ENCODE measurements at places on chromosomes 7 and 10.

DNA sequence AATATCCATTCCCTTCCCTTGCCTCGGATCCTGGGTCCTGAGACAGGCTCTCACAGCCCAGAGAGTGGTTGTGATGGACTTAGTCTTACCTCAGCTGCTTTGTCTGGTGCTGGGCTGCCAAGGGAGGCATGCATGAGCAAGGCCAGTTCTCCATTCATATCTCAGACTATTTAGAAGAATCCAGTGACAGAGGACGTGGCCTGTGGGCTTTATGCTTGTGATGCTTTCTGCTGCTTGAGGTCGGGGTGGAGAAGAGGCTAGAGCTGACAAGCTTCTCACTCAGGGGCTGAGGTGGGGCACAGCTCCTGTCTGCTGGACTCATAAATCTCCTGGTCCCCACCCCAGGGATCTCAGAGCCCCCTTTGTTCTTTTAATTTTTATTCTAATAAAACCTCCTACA, 66.8 kb downstream of the DNAJC12 start:
- no peak for DNase-seq

GRCh38 chr7:91069146-91069545, 195.1 kb upstream of the FZD1 start:
- DNase-seq, result no peak

GRCh38 chr7:19210893-19211413, 65.7 kb upstream of the FERD3L start:
- DNase-seq, result no peak

GRCh38 chr7:120951826-120952225, 1.2 kb downstream of the ING3 start:
- DNase-seq, result no peak

- no peak for DNase-seq
Observed at GRCh38 chr7:92697414-92697813, 107.2 kb upstream of the FAM133B start.

GRCh38 chr10:32005050-32005449, 51.2 kb downstream of the KIF5B start:
- DNase-seq, result peak; percentile 26

GRCh38 chr7:90402785-90403173, 482 bp upstream of the CLDN12 start:
- DNase-seq, result no peak

DNA sequence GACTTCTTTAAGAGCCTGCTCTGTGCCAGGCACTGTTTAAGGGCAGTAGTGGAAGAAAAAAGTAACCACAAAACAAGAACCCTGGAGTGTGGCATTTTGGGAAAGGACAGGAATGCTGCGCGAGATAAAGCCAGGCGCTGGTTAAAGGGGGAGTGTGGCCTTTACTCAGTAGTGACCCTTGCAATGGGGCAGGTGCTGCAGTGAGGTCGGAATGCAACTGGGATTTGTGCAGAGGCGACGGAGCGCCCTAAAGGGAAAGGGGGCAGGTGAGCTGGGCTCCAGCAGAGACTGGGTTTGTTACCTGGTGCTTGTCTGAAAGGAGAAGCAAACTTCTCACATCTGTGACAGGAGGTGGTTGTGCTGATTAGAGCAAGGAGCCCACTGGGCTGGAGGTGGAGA, 263.6 kb downstream of the ACTR3B start:
- no peak for DNase-seq

DNA sequence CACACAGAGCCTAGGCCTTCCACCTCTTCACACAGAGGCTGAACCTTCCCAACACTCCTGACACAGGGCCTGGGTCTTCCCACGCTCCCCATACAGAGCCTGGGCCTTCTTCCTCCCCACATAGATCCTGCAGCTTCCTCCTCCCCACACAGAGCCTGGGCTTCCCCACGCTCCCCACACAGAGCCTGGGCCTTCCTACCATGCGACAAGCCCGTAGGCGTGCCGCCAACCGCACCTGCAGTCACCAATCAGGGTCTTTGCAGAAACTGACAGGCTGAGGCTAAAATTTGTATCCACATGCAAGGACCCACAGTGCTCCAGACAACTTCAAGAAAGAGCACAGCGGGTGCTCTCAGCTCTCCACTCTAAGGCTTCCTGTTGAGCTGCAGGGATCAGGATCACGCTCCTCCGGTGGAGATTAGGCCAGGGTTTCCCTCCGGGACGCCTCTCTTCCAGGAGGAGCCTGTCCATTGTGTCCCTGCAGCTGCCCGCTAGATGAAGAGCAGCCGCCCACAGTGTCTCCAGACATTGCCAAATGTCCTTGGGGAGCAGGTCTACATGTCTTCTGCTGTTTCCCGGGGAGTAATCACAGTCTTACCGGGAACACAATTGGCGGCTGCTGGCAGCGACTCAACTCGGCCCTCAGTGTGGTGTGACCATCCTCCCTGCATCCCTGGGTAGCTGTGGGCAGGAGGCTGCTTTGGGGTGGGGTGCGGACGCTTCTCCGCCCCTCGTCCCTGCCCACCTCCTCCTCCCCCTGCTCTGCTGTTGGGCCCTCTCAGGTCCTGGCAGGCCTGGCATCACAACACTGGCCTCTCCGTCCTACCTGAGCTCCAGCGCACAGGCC, 9.7 kb downstream of the CFAP46 start:
- no peak for DNase-seq

- DNase-seq, result no peak
Observed at GRCh38 chr7:90719155-90719554, 123.0 kb downstream of the CDK14 start.

DNA sequence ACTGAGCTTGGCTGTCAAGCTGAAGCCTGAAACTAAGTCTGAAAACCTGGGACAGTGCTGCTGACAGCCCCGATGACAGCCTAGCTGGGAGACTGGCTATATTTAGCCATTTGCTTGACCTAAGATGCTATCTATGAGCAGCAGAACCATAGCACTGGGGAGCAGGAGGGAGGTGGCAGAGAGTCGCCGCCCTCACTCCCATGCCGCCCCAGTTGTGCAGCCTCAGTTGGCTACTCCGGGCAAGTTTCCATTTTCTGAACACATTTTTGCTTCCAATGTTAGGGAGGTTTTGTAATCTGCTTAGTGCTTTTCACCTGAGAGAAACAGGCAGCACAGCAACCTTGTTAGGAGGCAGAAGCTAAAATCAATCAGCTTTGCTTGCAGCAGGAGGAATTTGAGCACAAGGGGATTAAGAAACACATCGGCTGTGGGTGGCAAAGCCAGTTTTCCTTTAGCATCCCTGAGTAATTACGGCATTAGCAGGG, 20.4 kb upstream of the C10orf71 start:
- DNase-seq, result no peak

DNA sequence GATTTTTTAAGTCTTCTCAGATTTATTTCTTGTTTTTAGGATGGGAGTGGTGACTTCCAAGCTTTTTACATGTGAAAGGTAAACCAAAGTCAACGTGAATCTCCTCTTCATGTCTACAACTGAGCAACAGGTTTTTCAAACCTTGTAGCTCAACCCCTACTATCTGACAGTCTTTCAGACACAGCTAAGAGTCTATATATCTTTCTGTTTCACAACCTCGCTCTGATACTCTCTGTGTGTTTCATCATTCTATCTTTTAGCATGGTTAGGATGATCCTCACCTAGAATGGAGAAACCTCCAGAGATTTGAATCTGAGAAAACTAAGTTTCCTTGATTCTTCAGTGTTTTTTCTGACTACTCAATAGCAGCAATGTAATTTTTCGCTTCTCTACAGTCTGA, 96.1 kb downstream of the EPDR1 start:
- DNase-seq, result no peak

DNA sequence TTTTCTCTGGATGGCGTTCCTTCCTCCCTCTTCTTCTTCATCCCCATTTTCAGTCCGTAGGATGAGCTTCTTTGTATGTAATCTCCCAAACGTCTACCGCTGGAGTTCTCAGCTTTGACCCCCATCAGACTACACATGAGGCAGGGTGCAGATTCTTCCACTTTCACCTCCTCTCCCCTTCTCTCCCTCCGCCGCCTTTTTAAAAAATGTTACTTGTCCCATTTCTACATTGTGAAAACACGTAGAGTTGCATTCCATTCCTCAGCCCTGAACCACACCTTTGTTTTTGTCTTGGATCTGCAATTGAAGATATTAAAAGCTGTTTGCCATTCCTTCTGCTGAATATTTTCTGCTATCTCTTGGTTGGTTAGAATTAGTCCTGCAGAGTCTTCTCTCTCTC, 6.2 kb downstream of the ADIRF start:
- no peak for DNase-seq

GRCh38 chr7:132221356-132221755, 354.9 kb downstream of the PLXNA4 start:
- no peak for DNase-seq

DNA sequence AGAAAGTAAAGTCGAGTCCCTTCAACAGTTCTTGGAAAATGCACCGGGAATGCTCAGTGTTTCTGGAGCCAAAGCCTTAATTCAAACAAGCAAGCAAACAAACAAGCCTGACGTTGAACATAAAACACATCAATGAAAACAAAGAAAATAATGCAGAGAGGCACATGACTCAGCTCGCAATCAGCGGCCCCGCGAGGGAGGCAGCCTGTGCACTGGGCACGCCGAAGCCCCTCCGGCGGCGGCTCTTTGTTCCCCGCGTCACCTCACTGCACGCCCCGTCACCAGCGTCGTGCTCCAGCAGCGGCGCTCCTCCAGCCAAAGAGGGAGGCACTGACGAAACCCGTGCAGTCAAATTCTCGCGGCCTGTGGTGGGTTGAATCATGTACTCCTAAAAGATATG, 151.5 kb downstream of the DNAJB6 start:
- DNase-seq, result no peak

GRCh38 chr7:73585196-73585595, 6.8 kb upstream of the TBL2 start:
- DNase-seq, result no peak

GRCh38 chr7:69338144-69338543, 260.1 kb upstream of the AUTS2 start:
- DNase-seq, result no peak

- no peak for DNase-seq
Observed at GRCh38 chr10:34281661-34282582, 533.2 kb downstream of the PARD3 start.

DNA sequence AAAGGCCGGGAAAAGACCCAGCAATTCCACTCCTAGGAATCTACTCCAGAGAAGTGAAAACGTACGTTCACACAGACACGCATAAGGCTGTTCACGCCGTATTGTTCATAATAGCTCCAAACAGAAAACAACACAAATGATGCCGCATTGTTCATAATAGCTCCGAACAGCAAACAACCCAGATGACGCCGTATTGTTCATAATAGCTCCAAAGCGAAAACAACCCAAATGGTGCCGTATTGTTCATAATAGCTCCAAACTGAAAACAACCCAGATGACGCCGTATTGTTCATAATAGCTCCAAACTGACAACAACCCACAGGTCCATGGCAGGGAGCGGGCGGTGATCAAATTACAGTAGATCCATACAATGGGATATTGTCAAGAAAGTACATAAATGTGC, 85.2 kb upstream of the DNAAF5 start:
- no peak for DNase-seq

GRCh38 chr10:32971536-32972091, 13.6 kb upstream of the ITGB1 start:
- no peak for DNase-seq

- DNase-seq, result no peak
Observed at GRCh38 chr7:132500727-132501440, 75.4 kb downstream of the PLXNA4 start.

- DNase-seq, result no peak
Observed at GRCh38 chr7:127792528-127793342, 140.7 kb downstream of the SND1 start.

GRCh38 chr10:84008878-84009277, 130.4 kb upstream of the GHITM start:
- DNase-seq, result no peak
